ENCODE measurements at places on chromosomes 2 and 18.

- DNase-seq, result no peak
Observed at GRCh38 chr18:79317703-79318102, 78.0 kb upstream of the NFATC1 start.

DNA sequence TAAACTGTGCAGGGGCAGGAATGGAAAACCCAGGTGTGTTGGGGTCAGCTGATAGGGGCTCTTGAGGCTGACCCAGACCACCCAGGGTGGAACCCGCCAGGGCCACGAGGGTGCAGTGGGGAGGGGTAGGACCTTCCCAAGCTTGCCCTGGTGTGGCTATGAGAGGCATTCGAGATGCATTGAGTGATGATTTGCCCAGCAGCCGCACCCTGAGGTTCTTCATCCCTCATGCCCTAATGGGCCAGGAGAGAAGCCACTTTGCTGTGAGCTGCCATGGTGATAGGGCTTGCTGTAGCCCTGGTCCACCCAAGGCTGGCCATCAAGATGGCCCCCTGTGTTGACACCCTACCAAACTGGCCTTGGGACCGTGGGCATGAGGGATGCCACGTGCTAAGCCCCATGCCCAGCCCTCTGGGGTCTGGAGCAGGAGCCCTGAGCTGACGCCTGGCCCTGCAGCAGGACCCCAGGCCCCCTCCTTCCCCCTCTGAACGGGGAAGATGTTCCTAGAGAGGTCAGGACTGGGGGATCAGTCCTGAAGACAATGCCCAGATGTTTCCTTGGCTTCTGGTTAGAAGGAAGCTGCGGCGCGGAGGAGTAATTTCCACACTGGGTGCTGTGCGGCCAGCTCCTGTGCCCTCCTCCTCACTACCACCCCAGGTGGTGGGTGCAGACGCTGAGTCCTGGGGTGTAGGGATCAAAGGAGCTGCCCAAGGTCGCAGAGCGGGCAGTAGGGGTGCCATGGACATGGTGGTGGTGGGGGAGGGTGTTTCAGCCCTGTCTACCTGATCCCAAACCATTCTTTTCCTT lies 122.5 kb upstream of the HDAC4 start:
- no peak for DNase-seq

DNA sequence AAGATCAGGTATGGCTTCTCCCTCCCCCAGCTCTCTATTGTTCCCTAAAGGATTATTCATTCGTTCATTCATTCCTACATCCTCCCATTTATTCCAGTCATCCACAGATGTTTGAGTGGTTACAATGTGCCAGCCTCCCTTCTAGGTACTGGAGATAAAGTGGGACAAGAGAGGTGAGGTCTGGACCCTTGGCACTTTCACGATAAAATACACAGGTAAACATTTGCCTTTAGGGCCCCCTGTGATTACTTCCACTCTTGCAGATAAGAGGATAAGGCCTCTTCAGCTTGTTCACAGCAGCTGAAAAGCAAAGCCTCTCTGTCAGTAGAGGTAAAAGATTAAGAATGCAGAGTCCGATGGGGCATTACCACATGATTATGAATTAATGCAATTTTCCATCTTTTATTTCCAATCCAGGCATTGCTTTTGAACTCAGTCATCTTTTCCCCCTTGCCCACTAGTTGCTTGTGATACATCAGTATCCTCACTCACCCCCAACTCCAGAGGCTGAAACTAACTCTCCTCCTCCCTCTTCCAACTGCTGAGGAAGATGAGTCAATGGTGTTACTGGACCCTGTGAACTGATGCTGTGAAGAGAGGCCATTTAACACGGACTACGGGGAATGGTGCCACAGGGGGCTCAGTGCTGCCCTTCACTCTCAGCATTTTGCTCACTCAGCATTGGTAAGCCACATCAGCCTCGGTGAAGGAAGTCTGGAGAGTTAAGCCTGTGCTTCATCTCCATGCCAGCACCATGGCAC lies 1.1 kb upstream of the DPP4 start:
- no peak for DNase-seq

GRCh38 chr2:157256626-157257025 lies 879 bp upstream of the GALNT5 start:
- DNase-seq, result peak; percentile 60

- no peak for DNase-seq
Observed at GRCh38 chr2:222364285-222364895, 60.0 kb upstream of the SGPP2 start.

DNA sequence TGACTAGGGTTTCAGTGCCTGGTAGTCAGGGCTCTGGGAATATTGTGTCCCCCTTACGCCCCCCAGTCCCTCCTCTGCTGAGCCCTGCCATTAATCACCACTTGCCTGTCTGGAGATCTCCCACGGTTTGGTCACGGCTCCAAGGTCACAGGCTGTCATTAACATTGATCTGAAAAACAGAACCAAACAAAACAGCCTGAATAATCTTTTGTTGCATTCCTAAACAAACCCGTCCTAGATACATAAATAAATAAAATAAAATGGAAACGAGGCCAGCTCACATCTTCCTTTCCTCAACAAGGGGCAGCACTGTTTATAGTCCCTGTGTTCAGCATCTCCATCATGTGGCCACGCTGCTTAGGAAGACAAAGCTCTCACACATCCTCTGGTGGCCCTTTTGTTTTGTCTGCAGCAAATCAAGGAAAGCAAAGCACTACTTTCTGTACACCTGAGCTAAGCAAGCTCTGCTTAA lies 282.8 kb downstream of the AGPS start:
- no peak for DNase-seq

GRCh38 chr18:21593540-21594257 lies 6.8 kb downstream of the ESCO1 start:
- no peak for DNase-seq

GRCh38 chr2:177326005-177326404 lies 61.5 kb upstream of the NFE2L2 start:
- no peak for DNase-seq

DNA sequence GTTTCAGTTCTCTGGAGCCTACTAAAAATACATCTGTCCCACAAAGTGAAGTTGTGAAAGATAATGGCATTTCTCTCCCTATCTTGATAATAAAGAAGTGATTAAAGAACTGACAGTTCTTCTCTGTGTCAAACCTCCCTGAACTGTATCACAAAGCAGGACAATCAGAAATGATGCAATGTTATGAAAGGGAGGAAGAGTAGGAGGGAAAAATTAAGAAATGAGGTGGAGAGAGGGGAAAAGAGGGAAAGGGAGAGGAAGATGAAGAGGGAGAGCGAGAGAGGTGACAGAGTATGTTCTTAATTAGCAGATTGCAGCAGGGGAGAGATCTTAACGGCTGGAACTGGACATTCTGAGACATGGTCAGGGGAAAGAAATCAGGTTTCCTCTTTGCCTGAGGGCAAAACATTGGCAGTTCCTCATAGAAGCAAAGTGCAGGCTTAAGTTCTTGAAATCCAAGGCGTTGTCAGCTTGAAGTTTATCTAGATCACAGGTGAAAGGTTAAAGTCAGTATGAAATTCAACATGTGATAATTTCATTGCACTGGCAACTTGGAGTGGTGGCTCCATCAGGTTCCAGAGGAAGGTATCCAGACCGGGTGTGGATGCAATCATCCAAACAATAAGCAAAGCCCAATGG lies 54.6 kb downstream of the RDH14 start:
- no peak for DNase-seq

DNA sequence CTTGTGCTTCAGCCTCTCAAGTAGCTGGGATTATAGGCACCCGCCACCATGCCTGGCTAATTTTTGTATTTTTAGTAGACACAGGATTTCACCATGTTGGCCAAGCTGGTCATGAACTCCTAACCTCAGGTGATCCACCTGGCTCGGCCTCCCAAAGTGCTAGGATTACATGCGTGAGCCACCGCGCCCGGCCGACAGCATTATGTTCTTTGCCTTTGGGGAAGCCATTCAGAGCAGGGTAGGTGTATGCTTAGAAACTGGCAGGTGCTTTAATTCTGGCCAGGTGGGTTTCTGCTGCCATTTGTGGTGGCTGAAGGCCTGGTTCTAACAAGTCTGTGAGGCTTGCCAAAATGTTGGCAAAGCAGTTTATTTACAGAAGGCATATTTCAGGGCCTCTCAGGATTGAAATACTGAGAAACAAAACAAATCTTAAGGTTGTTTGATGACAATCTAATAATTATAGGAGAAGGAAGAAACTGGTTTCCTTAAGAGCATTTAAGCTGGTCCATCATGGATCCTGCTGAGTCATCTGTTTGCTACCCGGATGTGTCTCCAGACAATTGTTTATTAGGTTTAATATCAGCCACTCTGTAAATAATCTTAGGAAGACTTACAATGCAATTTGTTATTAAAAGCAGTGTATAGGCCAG lies 16.0 kb downstream of the SLC20A1 start:
- no peak for DNase-seq

DNA sequence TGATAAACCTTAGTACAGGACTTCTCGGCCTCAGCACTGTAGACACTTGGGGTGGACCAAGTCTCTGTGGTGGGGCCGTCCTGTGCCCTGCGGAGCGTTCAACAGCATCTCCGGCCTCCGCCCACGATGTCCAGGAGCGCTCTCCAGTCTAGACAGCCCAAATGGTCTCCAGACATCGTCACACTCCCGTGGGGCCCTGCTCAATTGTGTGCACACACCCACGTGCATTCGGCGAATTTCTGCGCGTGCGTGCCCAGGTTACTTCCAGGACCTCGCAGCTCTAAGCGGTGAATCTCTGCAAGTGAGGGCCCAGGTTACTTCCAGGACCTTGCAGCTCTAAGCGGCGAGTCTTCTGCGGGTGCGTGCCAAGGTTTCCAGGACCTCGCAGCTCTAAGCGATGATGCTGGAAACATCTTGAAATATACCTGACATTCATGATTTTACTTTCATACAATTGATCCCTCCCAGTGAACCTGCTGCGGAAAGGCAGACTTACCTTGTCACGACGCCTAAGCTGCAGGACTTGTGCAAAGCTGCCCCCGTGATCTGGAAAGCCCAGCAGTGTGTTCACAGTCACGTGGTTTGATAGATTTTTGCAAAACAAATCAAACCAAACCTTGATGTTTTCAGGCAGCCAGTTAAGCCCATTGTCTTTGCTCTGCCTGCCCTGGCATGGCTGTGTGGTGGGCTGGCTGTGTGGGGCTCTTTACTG lies 16.1 kb upstream of the OTOS start:
- no peak for DNase-seq

DNA sequence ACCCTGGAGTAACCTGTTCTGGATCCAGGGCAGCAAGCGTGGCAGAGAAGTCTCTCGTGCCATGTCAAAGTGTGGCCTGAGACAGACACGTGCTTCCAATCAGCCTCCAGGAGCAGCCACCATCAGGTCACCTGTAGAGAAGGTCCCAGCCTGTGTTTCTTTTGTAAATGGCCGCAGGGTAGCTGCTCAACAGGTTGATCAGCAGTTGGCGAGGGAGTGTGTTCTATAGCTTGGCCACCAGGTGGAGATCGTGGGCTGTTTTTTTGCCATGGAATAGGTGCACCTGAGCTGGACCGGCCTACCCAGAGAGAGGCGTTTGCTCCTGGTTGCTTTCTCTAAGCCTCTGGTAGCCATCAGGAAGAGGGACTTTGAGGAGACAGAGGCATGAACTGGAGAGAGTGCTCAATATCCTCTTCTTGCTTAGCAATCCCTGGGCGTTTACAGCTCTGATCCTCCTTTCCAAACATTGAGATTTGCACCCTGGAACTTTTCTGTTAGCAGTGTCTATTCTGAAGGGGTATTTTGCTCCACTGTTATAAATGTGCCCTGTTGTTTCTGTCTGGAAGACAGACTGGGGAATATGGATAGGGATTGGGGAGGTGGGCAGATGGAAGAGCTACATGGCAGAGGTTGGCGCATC lies 34.2 kb upstream of the EN1 start:
- DNase-seq, result peak; percentile 77

DNA sequence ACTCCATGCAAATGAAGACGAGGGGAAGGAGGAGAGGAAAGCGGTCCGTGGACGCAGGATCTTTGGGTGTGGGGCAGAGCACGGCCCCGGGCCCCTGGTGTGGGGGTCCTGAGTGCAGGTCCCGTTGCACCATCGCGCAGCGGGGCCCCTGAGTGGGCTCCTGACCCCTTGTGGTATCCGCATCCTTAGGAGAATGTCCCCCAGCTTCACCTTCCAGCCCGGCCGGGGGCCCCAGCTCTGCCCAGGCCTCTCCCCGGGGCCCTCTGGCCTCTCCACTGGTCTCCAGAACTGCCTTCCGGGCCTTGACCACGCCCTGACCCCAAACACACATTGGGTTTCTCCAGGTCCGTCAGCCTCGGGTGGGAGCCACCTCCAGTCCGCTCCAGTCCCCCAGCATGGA lies 431.8 kb upstream of the SALL3 start:
- DNase-seq, result no peak

DNA sequence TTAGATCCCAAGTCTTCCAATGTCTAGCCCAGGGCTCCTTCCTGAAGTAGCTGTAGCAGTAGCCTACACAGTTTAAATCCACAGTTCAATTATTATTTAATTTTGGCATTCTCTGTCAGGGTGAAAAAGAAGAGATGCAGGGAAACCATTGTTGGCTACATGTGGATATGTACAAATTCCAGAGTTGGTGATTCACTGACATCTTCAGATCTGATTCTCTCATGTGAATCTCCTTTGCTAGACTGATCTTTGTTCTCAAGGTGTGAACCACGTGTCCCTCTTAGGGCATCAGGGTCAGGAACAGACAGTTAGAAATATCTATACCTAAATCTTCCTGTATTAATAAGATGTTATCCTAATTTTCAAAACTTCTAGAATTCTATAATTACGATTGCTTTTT lies 36.7 kb downstream of the ADCYAP1 start:
- no peak for DNase-seq

DNA sequence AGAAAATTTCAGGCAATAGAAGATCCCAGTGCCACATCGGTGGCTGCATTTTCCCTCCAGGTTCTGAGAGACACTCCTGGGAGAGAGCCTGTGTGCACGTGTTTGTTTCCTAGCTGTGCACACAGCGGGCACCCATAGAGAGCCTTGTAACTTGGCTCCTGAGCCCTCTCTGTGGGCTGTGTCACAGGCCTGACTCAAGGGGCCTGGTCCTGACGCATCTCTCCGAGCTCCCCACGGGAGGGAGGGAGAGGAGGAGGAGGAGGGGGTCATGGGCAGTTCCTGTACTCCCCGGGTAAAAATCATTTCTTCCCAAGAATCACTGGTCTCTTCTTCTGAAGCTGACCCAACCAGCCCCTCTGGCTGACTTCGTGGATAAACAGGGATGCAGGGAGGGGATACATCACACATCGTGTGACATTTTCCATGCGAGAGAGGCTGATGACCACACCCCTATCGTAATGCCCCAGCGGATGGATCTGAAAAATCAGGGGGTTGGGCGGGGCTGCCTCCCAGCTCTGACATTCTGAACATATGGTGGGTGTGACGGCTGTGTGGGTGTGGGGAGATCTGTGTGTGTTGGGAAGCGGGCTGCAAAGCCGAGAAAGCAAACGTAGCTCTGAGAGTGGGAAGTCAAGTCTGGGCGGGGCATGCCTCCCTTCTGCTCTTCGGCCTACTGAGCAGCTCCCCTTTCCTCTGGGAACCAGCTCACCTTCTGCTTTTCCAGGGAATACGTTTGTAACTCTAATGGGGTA lies 308.3 kb upstream of the HS6ST1 start:
- DNase-seq, result no peak

DNA sequence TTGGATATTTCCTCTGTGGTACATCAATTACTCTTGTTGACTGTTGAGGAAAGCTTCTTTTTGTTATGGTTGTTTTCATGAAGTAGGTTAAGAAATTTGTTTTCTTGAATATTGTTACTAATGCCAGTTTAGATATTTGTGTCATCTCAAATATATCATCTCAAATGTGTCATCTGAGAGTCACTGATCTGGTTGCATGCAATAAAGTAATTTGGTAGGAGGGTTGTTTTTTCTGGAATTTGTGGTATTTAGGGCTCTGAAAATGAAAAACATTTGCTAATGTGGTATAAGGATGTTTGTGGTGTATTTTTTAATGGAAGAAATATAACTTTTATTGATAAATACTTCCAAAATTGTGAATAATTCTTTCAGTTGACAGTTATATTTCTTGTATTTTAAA lies 117.7 kb downstream of the GREB1L start:
- DNase-seq, result no peak

All from activated CD4-positive, alpha-beta T cell treated with anti-CD3 and anti-CD28 coated beads for 48 hours (primary cell).